OCI-M1 (cell line): ENCODE measurements at places on chromosomes 4 and X.

DNA sequence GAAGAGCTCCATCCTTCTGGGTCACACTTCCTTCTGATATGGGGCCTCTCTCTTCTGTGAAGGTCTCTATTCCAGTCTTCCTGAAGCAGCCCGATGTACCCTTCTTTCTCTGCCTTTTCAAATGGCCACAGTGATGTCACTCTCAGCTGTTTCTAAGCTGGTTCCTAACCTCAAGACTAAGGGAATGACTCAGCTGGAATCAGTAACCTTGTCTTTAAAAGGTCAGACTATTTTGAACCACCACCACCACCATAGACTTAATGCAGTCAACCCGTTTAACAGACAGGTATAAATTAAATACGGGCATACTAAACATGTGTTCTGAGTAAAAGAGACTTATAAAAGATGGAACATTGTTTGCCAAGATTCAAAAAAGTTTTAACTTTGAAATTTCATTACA, 121.0 kb downstream of the PPA2 start:
- peak; percentile 65 for DNase-seq

DNA sequence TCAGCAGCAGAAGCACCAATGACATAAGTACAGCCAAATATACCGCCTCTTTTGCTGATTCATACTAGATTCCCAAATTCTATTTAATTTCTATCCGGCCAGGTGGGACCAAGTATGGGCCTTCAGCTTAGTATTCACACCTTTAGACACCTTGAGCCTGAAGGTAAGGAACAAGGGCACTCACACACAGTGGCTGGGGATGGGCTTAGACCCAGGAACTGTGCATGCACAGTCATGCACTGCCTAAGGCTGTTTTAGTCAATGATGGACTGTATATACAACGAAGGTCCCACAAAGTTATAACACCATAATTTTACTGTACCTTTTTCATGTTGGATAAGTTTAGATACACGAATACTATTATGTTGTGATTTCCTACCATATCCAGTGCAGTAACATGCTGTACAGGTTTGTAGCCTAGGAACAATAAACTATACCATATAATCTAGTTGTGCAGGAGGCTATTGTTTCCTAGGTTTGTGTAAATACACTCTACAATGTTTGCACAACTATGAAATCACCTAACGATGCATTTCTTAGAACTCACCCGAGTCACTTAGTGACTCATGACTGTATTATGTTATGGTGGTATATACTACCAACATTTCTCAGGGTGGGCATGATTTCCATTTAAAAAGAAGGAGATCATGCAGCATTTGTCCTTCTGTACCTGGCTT, 9.7 kb upstream of the CLNK start:
- no peak for DNase-seq

GRCh38 chr4:124018383-124019317, 622.1 kb downstream of the SPRY1 start:
- DNase-seq: peak; percentile 91

DNA sequence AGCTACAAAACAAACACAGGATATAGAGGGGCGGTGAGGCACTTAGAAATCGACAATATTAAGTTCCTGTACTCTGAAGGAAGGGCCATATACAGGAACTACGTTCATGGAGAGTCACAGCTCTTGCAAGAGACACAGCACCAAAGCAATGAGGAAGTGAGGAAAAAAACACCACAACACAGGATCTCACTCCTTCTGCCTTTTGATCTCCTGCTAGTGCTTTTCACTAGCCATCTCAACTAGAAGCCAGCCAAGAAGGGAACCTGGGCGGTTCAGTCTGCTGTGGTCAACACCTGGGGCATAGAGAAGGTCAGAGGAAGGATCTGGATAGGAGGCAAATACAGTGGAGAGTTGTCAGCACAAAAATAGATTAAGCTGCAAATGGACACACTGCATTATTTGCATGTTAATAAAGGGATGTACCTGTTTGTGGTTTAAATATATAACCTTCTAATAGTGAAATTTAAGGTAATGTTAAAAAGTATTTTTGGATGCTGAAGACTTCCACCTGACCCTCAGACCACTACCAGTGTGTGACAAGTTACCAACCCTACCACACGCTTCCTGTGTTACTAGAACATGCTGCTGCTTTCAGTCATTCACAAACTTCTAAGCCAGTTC, 104.6 kb downstream of the DTHD1 start:
- peak; percentile 66 for DNase-seq

- DNase-seq: peak; percentile 10
Measured at GRCh38 chrX:10014462-10015354, 47.5 kb downstream of the CLDN34 start.

- no peak for DNase-seq
Measured at GRCh38 chrX:111039606-111040005, 56.4 kb upstream of the PAK3 start.

DNA sequence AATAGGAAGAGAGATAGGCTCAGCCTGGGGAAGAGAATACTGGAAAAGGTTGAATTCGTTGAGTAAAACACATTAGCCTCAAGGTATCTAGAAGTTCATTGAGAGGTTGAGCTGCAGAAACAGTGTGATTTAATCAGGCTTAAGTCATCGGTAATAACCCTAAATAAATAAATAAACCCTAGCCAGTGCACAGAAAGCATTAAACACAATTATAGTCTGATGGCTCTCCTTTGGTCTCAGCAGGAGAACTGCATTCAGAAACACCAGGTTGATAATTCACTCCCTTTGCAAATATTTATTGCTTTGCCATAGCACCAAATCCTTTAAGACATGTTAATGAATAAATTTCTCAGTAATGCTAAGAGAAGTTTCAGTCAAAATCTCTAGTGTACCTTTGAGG, 9.6 kb downstream of the DCX start:
- no peak for DNase-seq

GRCh38 chrX:16212436-16212835, 45.2 kb downstream of the MAGEB17 start:
- DNase-seq: peak; percentile 18

- no peak for DNase-seq
Measured at GRCh38 chr4:38084877-38085711, 124.9 kb downstream of the PTTG2 start.

DNA sequence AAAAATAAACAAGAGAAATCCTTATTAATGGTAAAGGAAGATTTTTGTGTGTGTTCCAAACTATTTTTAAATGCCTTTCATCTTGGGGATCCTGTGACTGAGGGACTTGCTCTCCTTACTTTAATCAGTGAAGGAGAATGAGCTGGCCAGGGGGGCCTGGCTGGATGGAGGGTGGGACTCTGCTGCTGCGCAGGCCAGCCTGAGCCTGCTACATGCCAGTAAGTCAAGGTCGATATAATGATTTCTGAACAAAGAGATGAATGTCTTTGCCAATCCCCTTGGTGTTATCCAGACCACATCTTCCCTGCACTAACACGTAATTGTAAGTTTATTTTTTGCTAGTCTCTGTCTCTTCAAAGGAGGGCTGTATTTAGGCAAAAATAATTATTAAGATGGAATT, 1679.2 kb upstream of the TENM3 start:
- no peak for DNase-seq

DNA sequence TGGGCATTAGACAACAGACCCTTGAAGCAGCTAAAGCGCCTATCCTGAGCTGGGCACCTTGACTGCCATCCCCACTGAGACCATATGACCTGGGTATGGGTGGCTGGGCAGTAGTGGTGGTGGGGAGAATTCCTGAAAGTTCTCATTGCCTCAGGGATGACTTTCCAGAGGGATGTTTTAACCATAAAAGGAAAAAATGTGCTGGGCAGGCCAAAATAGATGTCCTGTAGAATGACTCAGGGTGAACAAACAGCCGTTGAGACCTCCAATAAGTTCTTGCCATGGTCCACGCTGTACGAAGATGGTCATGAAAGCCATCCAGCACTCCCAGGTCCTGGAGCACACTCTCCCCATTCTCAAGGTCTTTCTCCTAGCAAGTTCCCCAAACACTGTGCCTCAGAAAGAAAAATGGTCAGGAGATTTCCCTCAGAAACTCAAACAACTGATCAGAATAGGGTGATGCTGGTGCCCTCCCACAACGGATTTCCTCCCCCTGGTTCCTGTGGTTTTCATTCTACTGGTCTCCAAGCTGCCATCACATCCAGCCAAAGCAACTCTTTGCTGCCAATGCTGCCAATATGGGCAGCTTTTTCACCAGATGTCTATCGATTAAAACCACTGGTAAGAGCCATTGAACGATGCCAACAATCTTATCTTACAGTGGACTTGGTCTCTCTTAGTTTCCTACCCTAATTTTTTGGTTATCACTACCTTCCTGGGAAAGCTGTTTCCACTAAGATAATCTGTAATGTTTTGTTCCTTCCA, 11.2 kb downstream of the CDKN2AIP start:
- peak; percentile 51 for DNase-seq

DNA sequence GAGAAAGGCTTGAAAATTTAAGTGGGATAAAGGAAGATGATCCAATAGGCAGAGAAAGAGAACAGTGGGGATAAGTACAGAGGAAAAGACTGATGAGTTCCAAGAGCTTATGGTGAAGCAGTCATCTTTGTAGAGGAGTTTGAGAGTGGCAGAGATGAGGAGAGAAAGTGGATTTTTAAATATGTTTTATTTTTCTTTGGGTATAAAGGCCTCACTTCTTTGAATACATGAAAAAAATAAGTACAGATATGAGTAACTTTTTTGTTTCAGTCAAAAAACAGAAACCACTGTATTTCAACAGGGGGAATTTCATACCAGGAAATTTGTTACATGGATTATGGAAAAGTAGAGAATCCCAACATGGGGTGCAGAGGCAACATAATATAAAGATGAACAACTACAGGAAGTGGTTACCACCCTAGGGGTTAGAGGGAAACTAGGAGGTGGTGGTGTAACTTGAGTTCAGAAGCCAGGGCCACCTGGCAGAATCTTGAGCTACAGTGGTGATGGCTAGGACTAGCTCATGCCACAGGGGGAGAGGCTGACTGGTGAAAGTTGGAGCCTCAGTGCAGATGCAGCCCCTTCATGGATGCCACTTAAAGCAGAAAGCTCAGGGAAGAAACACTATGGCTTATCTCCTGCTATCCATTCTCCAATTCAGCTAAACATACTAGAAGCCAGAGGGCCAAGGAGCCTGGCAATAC, 3.4 kb upstream of the CYBB start:
- DNase-seq: no peak

GRCh38 chr4:88967883-88968331, 89.1 kb downstream of the FAM13A start:
- DNase-seq: no peak

- no peak for DNase-seq
Measured at GRCh38 chrX:40380655-40381488, 199.9 kb upstream of the ATP6AP2 start.

DNA sequence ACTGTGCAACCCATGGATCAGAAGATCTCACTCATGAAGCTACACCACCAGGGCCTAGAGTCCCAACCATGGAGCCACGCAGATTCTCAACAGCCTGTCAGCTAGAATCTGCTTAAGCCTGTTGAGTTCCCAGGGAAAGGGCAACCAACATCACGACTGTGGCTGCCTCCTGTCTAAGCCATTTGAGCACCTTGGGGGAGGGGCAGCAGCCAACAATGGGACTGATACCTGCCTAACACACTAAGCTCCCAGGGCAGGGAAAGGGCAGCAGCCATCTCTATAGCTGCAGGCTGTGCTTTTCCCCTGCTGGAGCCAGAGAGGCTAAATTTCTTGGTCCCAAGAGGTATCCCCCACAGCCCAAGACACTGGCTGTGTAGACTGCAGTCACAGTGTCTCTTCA, 96.5 kb upstream of the TCEAL2 start:
- no peak for DNase-seq

- no peak for DNase-seq
Measured at GRCh38 chr4:173386751-173387150, 12.2 kb downstream of the SCRG1 start.

GRCh38 chrX:15674514-15674840, 9.9 kb upstream of the CLTRN start:
- no peak for DNase-seq

GRCh38 chr4:25446611-25447010, 69.5 kb downstream of the ANAPC4 start:
- no peak for DNase-seq

- DNase-seq: peak; percentile 81
Measured at GRCh38 chr4:173505924-173506518, 24.0 kb downstream of the HAND2 start.

- DNase-seq: peak; percentile 76
Measured at GRCh38 chr4:150209140-150209829, 131.0 kb downstream of the DCLK2 start.

DNA sequence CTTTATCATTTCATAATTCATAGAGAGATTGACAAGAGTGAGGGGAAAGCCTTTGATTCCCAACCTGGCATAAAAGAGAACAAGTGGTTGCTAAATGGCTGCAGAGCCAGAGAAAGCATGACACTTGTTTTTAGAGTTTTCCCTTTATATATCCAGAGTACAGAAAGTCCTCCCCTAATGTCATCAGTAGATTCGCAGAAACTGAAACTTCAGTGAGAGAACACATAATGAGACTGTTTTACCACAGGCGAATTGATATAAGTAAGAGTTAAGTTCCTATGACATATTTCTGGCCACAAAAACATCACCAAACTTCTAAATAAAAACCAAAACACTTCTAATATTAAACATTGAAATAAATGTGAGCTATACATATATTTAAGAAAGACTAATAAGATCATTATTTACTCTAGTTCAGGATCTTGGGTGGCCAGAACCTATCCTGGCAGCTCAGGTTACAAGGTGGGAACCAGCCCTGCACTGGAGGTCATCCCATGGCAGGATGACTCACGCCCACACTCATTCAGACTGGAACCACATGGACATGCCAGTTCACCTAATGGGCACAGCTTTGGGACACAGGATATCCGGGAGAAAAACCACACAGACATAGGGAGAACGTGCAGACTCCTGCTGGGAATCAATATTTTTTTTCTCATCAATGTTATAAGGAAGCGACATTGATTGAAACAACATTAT, 35.5 kb downstream of the NWD2 start:
- DNase-seq: peak; percentile 8

- DNase-seq: no peak
Measured at GRCh38 chr4:81498551-81499099, 26.9 kb upstream of the RASGEF1B start.

GRCh38 chrX:124555036-124555595, 208.8 kb downstream of the SH2D1A start:
- no peak for DNase-seq

DNA sequence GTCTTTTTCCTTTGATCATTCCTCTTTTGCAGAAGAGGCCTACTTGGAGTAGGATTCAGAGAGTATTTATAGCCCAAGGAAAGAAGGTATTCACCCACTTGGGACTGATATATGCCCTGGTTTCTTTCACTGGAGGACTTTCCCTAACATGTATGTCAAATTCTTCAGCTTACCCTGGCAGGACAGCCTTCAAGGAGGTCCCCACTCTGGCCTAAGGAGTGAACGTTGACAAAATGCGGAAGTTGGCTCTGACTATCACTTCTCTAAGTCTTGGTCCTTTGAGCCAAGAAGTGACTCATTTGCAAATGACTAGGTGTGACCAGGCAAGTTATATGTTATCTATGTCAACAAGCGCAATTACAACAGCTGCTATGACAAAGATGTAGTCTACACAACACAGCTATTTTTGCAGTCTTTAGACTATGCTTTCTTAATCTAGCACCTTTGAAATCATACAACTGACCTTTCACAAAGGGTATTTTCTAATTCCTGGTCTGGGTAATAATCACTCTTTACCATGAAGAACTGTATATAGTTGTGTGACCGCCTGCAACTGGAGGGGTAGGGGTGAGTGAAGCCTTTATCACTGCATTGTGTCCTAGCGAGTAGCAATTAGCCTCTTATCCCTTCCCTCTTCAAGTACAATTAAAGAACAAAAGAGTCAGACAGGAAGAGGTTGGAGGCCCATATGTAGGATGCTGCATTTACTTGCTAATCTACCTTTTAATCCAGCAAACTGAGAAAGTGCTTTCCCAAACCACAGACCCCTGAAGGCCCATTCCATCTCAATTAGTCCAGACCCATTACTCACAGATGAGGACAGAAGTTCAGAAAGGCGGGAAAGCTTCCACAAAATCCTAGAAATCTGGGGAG, 50.1 kb downstream of the RASGEF1B start:
- DNase-seq: peak; percentile 98
